ENCODE measurements at places on chromosomes 6 and 20.

DNA sequence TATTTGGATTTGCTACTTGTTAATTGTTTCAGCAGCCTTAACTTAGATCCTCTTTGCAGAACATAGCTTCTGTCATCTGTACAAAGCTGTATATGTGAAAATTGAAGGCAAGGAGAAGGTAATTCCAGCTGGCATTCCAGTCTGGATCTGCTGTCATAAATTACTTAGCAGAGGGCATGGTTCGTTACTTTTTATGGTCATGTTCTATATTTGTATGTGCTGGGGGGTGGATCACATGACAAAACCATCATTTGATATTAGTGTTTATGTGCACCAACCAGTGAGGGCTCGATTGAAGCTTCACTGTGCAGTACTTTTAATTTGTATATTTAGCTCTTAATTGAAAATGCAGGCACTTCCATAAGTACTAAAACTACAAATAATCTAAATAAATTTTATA is 80.2 kb downstream of the CAP2 start:
- DNase-seq = no peak

- DNase-seq = no peak
These were observed 366.8 kb downstream of the TAF4 start for GRCh38 chr20:61698598-61699494.

- DNase-seq = no peak
These were observed 63.0 kb upstream of the NXT1 start for GRCh38 chr20:23287354-23288190.

- no peak for DNase-seq
These were observed 301 bp downstream of the PPP1R3D start for GRCh38 chr20:59939879-59940128.

- DNase-seq = peak; percentile 12
These were observed 88.8 kb downstream of the MAP3K4 start for GRCh38 chr6:161080263-161080970.

DNA sequence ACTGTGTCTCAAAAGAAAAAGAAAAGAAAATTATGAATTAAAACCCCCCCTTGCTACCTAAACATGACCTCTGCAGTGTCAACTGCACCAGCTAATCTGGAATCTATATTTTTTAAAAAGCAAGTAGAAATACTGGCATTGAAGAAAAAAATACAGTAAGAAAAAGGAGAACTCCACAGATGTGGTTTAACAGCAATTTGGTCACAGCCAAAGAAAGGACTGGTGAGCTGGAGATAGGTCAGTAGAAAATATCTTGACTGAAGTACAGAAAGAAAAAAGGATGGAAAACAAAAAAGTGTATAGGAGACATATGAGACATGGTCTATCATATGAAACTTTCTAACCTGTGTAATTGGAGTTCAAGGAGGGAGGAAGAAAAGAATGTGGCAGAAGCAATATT is 44.1 kb upstream of the ERVFRD-1 start:
- no peak for DNase-seq

DNA sequence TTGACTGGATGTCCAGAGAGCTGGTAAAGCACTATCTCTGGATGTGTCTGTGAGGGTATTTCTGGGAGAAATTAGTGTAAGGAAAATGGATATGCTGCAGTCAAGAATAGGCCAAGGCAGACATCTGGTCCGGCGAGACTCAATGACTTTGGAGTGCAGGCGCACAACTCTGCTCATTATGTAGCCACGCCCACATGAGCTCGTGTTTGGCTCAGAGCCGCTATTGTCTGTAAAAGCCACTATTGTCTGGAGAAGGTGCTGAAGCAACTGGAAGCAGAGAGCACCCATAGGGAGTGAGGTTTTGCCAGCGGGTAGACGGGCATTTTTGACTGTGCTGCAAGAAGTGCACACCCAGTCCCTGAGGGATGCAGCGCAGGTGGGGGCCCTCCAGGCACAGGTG is 305.0 kb upstream of the POU3F2 start:
- no peak for DNase-seq

- no peak for DNase-seq
These were observed 105.7 kb downstream of the CRYBG1 start for GRCh38 chr6:106466211-106466610.

- DNase-seq = no peak
These were observed 12.5 kb upstream of the ALDH8A1 start for GRCh38 chr6:134962421-134962820.

- peak; percentile 69 for DNase-seq
These were observed 7.1 kb downstream of the TRIM26 start for GRCh38 chr6:30206152-30206551.

DNA sequence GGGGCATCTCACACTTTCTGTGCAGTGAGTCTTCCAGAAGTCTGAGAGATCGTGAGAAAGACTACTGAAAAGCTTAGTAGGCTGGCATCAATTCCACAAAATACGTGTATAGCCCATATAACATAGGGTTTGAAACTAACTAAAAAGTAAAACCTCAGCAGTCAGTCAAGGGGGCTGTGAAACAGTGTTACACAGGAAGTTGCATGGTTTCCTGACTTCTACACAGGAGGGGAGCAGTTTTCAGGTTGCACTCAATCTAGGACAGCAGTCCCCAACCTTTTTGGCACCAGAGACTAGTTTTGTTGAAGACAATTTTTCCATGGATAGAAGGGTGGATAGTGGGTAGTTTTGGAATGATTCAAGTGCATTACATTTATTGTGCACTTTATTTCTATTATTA is 4.7 kb upstream of the LY86 start:
- DNase-seq = no peak

DNA sequence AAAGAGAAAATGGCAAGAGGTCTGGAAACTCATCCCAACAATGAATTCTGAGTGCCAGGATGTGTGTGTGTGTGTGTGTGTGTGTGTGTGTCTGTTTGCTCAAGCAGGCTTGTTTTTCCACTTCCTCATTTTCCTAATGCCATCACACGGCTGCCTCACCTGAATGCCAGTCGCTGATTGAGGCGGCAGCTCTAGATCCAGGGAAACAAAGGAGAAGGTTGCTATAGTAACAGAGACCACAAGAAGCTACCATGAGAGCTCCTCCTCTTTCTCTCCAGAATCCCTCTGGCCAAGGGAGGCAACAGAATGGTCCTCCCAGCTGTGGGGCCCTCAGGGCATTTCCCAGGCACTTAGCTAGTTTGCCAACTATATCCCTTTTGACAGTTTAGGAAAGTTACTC is 241.1 kb upstream of the TSHZ2 start:
- no peak for DNase-seq

DNA sequence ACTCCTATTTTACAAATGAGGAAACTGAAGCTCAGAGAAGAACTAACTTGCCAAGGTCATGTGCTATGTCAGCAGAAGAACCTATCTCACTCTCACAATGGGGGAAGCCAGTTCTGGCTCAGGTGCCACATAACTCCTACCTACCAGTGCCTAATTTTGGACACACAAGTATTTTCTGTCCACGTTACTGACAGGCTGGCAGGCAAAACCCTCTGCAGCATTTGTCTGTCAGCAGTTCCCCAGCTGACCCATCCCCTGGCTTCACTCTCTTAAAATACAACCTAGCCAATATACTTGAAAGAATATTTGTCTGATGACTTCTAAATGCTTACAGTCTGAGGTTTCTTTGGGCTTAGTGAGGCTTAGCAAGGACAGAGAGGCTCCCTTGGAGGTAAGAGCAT is 15.5 kb downstream of the GSS start:
- no peak for DNase-seq

GRCh38 chr6:108559884-108560462 is 744 bp upstream of the FOXO3 start:
- DNase-seq = peak; percentile 45

- DNase-seq = peak; percentile 68
These were observed 5.6 kb upstream of the PHACTR3 start for GRCh38 chr20:59598625-59599310.

- no peak for DNase-seq
These were observed 38.4 kb upstream of the FNDC1 start for GRCh38 chr6:159130846-159131245.

GRCh38 chr6:46848684-46849360 is 55.6 kb downstream of the MEP1A start:
- peak; percentile 90 for DNase-seq

- DNase-seq = no peak
These were observed 1.1 kb downstream of the TCP1 start for GRCh38 chr6:159788276-159788675.

DNA sequence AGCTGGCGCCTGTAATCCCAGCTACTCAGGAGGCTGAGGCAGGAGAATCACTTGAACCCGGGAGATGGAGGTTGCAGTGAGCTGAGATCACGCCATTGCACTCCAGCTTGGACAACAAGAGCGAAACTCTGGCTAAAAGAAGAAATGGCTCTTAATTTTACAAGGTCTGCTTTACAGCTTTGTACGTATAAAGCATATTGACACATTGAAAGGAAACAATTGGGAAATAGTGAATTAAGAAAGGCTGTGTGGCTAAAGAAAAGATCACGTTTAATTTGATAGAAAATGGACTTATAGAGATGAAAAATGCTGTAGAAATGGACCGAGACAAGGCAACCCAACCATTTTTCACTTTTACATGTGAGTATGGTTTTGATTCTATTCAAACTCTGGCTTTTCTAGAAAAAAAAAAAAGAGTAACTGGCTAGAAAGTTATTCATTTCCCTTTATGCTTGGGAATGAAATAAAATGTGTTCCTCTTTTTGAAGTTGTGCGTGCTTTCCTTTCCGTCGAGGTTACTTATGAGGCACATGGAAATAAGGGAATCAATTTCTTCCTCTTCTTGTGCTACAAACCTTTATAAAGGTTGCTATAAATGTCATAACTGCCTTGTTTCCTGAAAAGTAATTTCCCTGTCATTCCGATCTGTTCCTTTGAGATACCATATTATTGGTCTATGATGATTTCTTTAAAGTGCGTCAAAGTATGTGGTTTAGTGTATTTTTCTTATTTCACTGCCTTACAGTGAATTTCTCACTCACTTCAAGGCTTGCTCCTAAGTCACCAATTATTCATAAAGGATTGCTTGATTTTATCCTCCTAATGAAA is 29.4 kb downstream of the PFDN4 start:
- DNase-seq = no peak

DNA sequence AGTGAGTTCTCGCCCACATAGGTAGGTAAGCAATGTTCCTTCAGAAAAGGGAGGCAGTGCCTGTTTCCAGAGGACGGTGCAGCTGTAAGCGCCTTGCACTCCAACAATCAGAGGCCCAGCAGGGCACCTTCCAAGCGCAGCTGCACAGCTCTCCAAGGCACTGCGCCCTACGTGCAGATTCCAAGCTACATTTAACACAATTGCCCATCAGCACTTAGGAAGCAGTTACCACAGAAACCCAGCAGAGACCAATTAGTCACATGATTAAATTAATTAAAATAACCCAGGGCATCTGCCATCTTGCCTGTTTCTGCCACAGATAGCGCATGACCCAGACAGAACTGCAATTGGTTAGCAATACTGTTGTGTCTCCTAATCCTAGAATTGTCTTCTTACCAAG is 65.5 kb downstream of the SOBP start:
- DNase-seq = no peak

DNA sequence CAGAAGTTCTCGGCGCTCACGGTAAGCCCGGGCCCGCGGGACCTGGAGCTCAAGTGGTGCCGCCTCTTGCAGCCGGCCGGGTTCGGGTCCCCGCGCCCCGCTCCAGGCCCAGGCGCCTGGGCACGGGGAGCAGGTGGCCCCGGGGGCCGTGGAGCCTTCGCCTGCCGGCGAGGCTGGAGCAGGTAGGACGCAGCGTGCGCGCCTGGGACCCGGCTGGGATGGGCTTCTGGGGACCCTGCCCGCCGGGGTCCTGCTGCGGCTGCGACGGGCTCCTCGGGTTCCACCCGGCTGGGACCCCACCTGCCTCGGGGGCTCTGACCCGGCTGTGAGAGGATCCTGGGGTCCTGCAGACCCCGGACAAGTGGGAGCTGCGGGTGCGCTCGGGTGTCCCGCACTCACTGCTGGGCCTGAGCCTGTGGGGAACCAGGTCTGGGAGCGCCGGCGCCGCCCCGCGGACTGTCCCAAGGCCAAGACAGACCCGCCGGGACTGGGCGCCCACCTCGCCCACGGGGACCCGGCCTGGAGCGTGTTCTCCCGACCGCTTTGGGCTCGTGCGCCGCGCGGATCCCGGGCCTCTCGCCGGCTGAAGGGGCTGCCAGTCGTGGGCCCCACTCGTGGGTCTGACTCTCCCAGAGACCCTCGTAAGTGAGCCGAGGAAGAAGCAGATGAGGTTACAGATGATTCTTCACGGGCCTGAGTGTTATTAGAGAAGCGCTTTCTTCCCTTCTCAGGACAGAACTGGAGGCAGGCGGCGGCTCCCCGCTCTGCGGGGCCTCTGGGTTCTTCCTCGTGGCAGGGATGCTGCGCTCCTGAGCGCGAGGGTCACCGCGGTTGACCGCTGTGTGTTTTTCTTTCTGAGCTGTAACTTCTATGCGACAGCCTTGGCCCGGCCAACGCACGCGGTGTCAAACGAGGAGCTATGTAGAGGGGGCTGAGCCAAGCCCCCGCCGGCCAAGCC is 729 bp downstream of the SMOC2 start:
- no peak for DNase-seq

GRCh38 chr20:33576432-33577125 is 85.5 kb upstream of the C20orf144 start:
- peak; percentile 12 for DNase-seq

GRCh38 chr20:51442602-51443001 is 99.9 kb downstream of the NFATC2 start:
- no peak for DNase-seq

DNA sequence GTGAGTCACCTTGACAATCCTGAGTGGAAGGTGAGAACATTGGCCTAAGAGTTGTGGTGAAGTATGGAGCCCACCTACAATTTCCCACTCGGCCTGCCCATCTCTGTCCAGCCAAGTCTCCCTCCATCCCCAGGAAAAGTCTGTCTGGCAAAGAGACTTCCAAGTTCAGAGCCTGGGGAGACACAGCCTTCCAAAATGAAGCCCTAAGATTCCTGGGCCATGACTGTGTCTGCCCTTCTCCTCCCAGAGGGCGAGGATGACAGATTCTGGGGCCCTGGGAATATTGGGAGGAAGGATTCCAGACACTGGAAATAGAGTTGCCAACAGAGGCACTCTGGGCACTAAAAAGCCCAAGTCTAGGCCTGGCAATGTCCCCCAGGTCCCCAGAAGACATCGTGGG is 176.8 kb downstream of the NFATC2 start:
- peak; percentile 82 for DNase-seq

DNA sequence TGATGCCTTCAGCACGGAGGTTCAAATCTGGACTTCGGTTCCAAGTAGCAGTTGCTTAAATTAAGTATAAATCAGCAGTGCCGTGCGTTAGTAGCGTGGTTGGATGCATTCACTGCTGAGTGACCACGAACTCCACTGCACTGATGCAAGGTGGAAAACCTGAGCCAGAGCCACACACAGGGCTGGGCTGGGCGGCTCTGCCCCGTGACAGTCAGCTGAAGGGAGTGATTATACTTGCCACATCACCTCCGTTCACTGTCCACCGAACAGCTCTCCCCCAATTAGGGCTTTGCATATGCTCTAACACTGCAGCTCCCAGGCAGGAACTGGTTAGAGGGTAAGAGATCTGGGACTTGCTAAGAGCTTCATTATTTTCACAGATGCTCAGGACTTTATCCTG is 22.2 kb downstream of the PPP1R3G start:
- DNase-seq = no peak

- no peak for DNase-seq
These were observed 142.7 kb downstream of the TENT5A start for GRCh38 chr6:81609736-81610135.
